Right kidney (tissue), 9 donors: ENCODE measurements at places on chromosomes 2 and 18.

DNA sequence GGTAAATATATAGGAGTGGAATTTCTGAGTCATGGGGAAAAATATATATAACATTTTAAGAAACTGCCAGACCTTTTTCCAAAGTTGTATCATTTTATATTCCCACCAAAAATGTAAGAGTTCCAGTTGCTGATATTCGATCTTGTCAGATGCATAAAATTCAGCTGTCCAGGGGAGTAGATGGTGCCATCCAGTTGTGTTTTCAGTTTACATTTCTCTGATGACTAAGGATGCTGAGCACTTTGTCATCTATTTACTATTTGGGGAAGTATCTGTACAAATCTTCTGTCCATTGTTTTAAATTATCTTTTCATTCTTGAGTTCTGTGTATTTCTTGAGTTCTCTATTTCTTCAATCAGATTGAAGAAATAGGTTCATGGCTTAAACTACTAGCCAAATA is 126.1 kb downstream of the RTN4 start:
- DNase-seq = no peak

DNA sequence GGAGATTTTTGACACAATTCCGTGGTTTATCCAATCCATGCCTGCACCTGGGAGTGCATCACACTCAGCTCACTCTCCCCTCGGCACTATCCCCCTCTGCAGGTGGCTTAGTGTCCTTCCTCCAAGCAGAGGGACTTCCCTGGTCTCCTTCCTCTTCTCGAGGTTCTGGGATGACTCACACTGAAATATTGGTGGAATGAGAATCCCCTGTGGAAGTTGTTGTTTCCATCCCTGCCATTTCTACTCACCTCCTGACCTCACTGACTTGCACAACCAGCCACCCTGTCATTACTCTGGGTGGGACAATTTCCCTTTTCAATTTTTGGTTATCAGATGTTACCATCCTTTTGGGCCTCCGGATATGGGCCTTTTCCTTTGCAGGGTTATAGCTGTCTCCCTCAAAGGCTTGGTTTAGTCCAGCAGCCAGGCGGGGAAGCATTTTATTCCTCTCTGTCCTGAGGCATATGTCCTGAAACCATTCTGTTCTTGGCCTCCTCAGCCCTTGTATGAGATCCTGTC is 59.9 kb downstream of the PTPRM start:
- DNase-seq = no peak

- DNase-seq = no peak
Measured at GRCh38 chr2:28068088-28068487, 177.6 kb downstream of the BABAM2 start.

DNA sequence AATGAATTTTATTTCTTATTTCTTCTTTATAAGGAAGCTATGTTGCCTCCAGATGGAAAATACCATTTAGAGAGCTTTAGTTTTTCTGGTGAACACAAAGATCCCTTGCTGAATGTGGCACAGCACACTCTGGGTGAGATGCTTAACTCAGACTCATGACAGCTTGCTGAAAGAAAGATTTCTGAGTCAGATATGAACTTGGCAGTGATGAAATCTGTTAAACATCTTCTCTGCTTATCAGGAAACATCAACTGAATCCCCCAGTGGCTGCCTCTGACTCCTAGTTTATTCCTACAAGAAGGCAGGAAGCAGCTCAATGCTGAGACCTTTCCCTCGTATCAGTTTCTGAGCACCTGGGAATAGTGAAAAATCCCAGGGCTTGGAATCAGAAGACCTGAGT is 162.8 kb downstream of the OSR1 start:
- DNase-seq = no peak

GRCh38 chr2:233689031-233689430 is 3.7 kb upstream of the UGT1A6 start:
- DNase-seq = no peak
